ENCODE measurements at places on chromosomes 4 and X. TPM values are rescaled to one million over a fixed set of nuclear protein-coding genes. Genes with fewer than 3 reads are reported as not detected.

SLC9B1 gene
- polyA plus RNA-seq: 0.07 TPM

DNA sequence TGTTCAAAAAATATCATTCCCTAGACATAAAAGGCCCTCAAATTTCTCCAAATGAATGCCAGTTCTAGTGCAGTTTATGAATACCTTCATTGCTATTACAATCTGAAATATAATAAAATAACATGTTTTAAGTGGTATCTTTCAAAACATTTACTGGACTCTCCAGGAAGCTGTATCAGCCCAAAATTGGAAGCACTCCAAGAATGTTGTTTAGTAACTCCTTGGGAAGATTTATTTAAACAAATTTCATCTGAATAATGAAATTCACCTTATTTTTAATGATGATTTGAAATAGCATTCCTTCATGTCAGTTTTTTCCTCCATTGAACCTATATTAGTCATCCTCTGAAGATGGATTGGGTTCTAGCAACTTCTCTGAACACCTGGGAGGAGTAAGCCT lies 217.2 kb upstream of the PCDH18 start:
- no peak for DNase-seq

DNA sequence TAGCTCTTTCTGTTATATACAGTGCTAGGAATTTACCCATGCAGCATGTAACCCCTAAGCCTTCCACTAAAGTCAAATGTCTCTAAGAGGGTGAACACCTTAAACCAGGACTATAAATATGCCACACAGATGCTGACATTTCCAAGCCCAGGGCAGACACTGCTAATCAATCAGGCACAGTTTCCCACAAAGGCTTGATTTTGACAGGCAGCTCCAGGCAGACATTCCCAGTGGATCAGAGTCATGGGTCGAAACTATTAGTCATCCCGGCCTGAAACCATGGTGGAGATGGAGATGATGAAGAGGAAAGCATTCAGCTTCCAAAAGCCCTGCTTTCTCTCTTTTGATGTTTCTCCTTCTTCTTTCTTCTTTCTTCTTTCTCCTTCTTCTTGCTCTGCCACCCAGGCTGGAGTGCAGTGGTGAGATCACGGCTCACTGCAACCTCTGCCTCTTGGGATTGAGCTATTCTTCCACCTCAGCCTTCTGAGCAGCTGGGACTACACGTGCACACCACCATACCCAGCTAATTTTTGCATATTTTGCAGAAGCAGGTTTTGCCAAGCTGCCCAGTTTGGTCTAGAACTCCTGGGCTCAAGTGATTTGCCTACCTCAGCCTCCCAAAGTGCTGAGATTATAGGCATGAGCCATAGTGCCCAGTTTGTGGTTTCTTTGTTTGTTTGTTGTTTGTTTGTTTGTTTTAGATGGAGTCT lies 21.0 kb upstream of the SORCS2 start:
- DNase-seq: no peak

ABLIM2 gene
- 0.07 TPM for polyA plus RNA-seq

MTMR8 gene
- polyA plus RNA-seq: not detected

DNA sequence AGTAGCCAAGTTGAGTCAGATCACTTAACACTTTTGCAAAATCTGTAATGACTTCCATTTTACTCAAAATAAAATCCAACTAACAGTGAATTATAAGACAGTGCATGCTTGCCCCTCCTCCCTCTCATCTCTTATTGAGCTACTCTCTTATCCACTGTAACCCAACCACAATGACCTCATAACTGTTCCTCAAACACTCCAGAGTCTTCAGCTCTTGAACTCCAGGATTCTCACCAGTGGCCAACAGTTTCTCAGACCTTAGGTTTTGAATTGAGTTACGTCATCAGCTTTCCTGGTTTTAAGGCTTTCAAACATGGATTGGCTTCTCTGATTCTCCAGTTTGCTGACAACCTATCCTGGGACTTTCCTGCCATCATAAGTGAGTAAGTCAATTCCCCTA lies 938.3 kb downstream of the RAB28 start:
- DNase-seq: no peak

GRCh38 chrX:39859991-39860861 lies 237.5 kb downstream of the BCOR start:
- DNase-seq: no peak

- DNase-seq: no peak
Observed at GRCh38 chr4:42225286-42225685, 72.8 kb upstream of the BEND4 start.

GRCh38 chr4:116453127-116453526 lies 632.2 kb downstream of the TRAM1L1 start:
- no peak for DNase-seq

DDX53 gene
- not detected for polyA plus RNA-seq

SLITRK4 gene
- polyA plus RNA-seq: not detected

Measured in BJ (cell line).